Heart left ventricle (tissue), 16 donors: ENCODE measurements at places on chromosomes 1 and 21. TPM values are rescaled to one million over a fixed set of nuclear protein-coding genes. Genes with fewer than 3 reads are reported as not detected.

DNA sequence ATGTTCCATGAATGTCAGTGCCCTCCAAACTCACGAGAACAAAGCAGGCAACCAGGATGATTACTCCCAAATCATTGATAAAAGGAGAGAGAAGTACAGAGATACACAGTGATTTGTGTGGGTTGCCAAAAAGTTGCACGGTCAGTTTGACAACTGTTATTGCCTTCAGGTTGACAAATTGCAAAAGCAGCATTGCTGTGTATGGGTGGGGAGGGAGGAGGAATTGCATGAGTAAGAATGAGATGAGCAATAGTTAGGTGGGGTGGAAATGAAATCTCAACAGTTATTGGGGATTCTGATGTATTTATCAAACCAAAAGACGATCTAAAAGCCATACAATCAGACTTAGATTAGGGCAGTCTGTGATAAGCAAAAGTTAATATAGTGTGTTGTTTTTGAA lies 93.7 kb downstream of the NTMT2 start:
- no peak for DNase-seq

DNA sequence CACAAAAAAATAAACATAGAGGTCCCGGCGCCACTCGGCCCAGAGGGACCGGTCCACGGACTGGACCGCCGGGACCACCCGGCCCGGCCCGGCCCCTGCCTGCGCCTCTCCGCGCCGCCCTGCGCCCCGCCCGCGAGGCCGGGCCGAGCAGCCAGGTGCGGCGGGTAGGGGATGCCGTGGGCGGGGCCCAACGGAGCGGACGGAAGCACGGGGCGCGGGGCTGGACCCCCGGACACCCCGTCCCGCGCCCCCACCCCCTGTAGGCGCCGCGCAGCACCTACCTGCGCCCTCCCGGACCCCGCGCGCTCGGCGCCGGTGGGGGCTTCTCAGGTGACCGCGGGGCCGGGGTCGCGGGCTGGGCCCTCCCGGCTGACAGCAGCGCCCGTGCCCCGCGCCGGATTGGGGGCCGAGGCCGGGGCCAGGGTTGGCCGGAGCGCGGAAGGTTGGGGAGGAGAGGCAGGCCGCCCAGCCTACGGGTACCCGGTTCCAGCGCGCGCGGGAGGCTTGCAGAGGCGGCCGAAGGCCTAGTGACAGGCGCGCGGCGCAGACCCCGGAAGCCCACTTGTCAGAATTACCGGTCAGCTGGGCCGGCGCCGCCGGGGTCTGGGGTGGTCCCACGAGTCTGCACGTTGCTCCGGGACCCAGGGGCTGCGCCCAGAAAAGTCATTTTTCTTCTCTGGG lies 351.9 kb upstream of the CAMK1G start:
- no peak for DNase-seq

DNA sequence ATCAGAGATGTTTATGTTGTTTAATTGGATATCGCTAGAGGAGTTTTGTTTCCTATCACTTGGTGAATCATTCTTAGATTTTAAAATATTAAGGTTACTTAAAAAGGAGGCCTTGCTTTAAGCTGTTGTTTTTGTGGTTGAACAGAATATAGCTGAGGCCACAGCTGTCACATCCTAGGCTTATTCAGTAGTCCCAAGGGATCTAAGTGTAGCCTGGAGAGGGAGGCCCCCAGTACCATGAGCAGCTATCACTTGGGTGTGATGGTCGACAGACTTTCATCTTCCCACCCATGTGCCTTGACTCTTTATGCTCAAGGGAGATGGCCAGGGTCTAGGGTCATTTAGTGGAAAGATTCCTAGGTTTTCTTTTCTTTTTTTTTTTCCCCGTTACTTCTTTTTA lies 278.7 kb downstream of the HHAT start:
- no peak for DNase-seq

DNA sequence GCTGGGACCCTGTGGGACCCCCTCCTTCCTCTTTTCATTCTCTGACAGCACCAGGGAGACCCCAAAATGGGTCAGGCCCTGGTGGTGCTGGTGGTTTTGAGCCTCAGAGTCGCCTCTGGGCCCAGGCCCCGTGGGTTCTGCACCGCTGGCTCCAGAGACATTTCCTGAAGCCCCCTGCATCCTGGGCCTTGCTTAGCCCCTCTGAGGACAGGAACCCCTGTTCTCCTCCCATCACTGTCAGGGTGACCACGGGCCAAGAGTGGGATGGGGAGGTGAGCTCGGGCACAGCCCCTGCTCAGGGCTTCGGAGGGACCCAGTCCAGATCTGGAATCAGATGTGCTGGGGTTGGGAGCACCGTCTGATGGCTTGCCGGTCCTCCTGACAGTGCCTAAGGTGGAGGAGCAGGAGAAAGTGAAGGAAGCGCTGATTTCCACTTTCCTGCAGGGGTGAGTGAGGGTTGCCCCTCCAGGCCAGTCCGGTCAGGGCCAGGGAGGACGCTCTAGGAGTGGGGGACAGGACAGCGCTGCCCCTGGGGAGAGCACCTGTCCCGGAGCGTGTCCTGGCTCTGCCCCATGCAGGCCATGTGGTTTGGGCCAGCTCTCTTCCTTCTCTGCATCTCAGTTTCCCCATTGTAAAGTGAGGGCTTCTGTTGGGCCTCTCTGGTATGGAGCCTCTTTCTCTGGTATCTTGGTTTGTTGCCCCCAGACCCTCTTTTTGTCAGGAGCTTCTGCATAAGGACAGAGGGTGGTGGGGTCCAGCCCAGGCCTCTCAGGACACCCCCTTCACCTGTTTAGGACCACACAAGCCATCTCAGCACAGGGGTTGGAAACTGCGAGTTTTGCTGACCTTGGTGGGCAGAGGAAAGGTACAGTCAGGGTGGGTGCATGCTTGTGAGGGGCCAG lies 71.0 kb downstream of the TRIM11 start:
- no peak for DNase-seq

DNA sequence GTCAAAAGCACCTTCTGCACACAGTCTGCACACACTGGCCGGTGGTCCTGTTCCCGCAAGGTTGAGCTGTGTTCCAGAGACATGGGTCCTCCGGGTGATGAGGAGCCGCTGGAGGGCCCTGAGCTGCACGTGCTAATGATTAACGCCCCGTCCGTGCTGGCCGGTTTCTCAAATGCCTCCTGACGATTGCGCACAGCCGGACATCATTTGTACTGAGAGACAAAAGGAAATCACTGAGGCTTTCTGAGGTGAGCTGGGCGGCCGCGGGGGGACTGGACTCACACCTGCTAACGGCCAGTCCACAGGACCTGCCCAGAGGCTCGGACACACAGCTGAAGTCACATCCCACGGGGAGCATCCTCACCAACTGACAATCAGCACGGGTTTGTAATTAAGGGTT lies 29.2 kb downstream of the POFUT2 start:
- DNase-seq: no peak

CFHR2 gene
- total RNA-seq: not detected

CSMD2 gene
- total RNA-seq: 0.02 TPM

PLEKHA6 gene
- 20.1 TPM for total RNA-seq
